ENCODE measurements at places on chromosomes 7 and 10.

- DNase-seq, result no peak
Observed at GRCh38 chr7:51067757-51068156, 248.9 kb downstream of the COBL start.

- DNase-seq, result no peak
Observed at GRCh38 chr7:157278791-157279724, 57.7 kb upstream of the DNAJB6 start.

- DNase-seq, result no peak
Observed at GRCh38 chr7:94303695-94304094, 91.0 kb upstream of the COL1A2 start.

DNA sequence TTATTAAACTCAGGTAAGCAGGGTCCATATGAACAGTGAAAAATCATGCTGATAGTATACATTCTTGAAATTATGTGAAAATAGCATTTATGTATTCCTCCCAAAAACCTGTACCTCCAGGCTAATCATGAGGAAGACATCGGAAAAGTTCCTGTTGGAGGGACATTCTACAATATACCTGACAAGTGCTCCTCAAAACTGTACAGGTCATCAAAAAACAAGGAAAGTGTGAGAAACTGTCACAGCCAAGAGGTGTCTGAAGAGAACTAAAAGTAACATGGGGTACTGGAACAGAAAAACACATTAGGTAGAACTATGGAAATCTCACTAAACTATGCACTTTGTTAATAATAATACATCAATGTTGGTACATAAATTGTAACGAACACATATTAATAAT, 326.7 kb downstream of the CRPPA start:
- no peak for DNase-seq

DNA sequence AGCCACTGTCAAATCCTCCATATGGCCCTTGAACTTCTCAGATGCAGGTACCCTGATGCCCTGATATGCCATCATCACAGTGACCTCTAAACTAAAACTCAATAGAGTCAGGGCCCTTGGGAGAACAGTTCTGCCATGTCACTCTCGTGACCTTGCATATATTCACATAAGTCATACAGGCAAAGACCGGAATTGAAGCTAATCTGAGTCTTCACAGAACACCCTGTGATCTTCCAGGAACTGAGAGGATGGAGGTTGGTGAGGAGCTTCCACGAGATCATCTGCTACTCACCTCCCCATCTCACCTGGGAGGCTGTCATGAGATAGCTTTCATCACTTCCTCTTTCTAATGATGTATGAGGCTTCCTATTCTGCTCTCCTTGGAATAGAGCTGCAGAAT, 228.7 kb upstream of the CCDC6 start:
- no peak for DNase-seq

GRCh38 chr10:77214799-77215198, 422.8 kb downstream of the KCNMA1 start:
- DNase-seq, result no peak

GRCh38 chr10:17049195-17049594, 80.4 kb downstream of the CUBN start:
- no peak for DNase-seq

DNA sequence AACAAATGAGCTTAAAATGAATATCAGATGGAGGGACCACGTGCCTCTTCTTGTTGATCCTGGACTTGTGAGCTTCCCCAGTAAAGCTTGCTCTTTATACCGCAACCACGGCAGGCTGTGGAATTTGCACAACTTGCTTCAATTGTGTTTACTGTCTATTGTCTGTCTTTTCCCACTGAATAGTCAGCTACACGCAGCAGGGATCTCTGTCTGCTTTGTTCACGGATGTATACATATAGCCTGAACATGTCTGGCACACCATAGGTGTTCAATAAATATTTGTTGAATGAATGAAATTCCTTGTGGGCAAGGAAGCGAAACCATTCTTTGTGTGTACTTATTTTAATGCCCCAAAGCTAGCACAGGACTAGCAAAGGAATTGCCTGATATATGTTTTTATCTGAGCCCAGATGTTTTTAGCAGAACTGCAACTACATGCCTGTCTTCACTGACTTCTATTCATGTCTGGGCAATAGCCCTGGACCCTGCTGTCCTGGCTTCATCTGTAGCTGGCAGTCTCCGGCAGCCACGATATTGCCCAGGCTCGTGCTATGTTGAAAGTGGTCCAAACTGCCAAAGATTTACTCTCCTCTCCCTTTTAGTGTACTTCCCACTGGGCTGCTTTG, 29.9 kb upstream of the IFRD1 start:
- DNase-seq, result no peak

GRCh38 chr10:6165221-6165725, 37.5 kb upstream of the PFKFB3 start:
- no peak for DNase-seq

DNA sequence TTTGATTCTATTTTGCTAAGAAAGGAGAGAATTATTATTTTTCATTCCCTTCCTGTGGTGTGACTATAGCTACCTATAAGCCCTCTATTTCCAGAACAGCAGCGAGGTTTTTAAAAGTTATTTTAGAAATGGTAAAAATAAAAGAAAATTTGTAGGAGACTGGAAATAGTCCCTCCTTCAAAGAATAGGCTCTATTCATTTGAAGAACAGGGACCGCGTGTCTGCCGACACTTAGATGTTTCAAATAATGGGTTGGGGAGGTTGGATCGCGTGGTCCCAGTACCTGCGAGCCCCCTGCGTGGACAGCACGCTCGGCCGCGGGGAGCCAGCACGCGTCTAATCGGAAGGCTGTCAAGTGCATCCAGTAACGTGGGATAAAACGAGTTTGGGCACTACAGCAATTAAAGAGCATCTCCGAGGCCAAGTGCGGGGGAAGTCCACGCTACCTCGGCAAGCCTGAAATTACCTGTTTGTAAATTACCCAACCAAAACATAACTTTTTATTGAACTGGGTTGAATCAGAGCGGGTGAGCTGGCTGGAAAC, 1.0 kb downstream of the CACNA2D1 start:
- DNase-seq, result no peak

- no peak for DNase-seq
Observed at GRCh38 chr7:92834507-92835260, 1.7 kb downstream of the CDK6 start.

GRCh38 chr7:621572-622285, 102.1 kb upstream of the PDGFA start:
- DNase-seq, result no peak

DNA sequence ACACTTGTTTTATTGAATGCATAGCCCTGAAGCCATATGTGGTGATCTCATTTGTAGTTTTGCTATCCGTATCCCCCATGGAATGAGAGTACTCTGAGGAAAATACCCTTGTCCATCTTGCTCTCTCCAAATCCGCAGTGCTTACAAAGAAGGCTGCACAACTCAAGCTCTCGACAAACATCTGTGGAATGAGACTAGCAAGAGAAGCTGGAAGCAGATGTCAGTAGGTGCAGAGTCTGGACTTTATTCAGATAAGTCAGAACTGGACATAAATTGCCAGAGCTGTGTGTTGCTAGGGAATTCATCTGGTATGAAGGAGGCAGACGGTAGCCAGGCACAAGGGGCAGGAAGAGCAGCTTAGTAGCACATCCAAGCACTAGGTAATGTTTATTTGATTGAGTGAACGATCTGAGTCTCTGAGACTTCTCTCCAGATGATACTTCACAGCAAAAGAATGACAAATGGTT, 1046.2 kb downstream of the XPNPEP1 start:
- DNase-seq, result no peak

GRCh38 chr10:117137031-117137910, 799 bp downstream of the VAX1 start:
- no peak for DNase-seq

GRCh38 chr10:62788861-62789467, 15.6 kb upstream of the ADO start:
- no peak for DNase-seq

DNA sequence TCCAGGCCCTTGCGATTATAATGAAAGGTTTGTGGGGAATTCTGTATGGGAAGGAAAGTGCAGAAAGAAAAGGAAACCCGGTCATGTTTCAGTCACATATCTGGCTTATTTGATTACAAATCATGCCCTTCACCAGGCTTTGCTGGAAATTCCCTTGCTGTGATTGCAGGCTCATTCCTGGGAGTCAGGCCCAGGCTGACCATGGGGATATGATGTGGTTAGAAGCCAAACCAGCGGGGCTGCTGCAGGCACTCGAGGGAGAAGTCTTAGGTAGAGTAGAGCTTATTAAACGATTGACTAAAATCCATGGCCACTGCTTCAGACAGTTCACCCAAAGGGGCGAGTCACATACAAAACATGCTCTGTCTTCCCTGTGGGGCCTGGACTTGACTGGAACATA, 16.2 kb downstream of the PKD1L1 start:
- DNase-seq, result no peak

DNA sequence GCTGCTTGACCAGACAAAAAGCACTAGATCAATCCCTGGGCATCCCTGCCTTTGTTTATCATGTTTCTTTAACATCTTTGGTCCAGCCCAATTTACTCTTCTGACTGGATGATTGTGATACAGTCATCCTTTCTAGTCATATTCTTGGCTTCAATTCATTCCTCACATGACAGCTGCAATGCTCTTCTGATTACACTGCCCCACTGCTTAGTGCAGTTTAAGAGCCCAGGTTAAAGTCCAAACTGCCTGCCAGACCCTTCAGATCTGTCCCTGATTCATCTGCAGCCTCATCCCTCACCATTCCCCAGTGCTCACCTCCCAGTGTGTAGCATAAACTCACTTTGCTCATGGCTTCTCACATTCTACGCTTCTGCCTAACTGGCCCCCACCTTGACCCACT, 383.8 kb downstream of the TNS3 start:
- DNase-seq, result no peak

DNA sequence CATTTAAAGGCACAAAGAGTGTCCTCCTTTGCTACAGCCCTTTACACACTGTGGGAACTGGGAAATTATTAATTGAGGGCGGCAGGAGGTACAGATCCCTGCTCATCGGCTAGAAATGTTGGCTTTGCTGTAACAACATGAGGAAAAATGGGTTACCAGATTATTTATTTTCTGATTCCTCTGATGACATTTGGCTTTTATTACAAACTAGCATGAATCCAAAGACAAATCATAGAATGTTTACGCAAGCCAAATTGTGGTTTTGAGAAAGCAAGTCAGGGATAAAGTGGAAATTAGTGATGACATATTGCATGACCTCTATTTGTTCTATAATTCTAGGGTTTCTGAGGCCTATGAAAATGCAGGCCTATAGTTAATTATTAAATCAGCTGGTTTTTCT, 126.1 kb upstream of the TMEM196 start:
- no peak for DNase-seq

DNA sequence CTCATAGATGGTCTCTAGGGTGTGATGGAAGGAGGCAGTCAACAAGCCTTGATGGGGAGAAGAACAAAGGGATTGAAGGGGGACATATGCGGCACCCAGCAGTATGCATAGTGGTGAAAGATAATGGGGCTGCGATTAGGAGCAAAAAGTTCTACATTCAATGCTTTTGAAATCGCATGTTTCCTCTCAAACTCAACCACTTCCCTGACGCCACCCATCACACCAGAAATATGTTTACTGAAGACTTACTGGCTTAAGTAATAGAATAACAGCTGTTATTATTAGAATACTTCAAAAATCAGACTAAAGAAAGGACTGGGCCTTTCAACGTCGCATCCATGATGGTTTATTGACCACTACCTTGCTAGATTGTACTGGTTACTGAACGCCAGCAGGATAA, 31.5 kb downstream of the MKRN1 start:
- DNase-seq, result no peak

GRCh38 chr7:98997846-98998245, 119.5 kb downstream of the TRRAP start:
- DNase-seq, result no peak

GRCh38 chr10:118672766-118673715, 77.6 kb upstream of the PRLHR start:
- no peak for DNase-seq

DNA sequence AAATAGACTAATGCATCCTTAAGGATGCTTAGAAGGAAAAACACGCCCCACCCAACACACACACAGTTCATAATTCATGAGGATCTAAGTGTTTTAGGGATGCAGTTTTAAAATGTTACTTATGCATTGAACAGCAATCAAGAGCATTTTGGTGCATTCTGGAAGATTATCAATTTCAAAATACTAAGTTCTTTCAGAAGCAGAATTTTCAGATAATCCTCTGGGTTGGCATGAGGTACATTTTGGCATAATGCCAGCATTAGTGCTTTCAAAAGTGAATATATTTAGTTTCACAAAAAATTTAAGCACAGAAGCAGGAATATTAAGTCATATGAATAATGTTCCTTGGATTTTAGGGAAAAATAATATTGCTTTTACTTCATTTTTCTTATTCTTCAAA, 937.1 kb downstream of the REEP3 start:
- DNase-seq, result no peak

DNA sequence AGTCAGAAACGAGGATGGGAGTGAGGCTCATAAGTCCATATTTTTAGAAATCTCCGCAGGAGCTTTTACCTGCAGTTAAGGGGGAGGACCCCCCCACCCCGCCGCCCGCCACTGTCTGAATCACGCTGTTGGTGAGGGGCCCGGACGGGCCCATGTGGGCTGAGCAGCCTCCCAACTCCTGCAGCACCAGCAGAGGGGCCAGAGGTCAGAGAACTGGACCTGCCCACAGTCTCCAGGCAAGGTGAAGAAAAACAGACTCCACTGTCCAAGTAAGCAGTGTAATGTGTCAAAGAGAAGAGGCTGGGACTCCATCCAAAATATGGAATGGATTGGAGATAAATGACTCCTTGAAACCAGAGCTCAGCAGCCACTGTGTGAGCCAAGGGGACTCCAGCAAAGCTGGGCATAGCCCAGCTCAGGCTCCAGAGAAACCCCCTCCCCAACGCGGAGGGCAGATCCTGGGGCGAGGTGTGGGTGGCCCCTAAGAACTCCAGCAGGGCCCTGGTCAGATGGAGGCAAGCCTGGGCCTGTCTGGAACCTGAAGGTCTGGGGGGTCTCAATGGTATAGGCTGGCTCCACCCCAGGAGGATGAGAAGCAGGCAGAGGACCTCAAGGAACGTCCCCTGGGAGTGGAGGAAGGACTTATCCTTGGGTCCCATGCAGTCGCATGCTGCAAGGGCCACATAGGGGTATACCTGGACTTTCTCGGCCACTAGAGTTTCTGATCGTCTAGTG, 128.5 kb upstream of the TNS3 start:
- no peak for DNase-seq

DNA sequence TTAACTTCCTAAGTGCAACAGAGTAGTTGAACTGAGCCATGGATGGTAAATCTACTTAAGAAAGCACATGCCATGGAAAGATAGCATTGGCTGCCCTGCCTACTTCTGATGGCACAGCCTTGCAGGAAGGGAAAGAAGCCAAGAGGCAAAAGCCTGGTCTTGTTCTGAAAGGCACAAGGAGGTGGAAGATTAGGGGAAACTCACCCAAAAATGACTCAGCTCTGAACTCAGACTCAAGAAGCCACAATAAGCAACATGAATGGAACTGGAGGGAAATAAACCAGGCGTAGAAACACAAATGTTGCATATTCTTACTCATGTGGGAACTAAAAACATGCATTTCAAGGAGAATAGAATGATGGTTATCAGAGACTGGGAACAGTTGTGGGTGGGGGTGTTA, 20.8 kb upstream of the ALOX5 start:
- DNase-seq, result no peak

Data from iPS DF 6.9 (cell line).